ENCODE measurements at places on chromosomes 6 and 20.

- DNase-seq, result no peak
Observed at GRCh38 chr20:24544371-24544770, 74.9 kb downstream of the SYNDIG1 start.

GRCh38 chr20:55977690-55978459, 27.4 kb downstream of the CBLN4 start:
- DNase-seq, result no peak

DNA sequence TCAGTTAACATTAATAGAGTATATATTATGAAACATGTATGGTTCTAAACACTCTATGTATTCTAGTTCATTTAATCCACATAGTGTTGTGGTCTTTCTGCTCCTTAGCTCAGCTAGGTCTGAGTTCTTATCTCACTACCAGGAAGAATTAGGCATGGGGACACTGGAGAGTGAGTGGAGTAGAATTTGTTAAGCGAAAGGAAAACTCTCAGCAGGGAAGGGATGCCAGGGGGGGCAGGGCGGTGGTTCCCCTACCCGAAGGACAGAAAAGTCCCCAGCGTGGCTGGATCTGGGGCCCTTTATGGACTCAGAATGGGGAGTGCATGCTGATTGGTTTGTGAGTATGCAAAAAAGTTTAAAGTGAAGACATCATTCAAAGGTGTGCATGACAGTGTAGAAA, 727.5 kb downstream of the TBC1D32 start:
- no peak for DNase-seq

GRCh38 chr6:131636880-131637792, at the start of gene ENPP3:
Gene ENPP3 (plus strand): TSS chr6:131637302. CDS start chr6:131637385, 83 bp downstream.
- DNase-seq, result no peak

DNA sequence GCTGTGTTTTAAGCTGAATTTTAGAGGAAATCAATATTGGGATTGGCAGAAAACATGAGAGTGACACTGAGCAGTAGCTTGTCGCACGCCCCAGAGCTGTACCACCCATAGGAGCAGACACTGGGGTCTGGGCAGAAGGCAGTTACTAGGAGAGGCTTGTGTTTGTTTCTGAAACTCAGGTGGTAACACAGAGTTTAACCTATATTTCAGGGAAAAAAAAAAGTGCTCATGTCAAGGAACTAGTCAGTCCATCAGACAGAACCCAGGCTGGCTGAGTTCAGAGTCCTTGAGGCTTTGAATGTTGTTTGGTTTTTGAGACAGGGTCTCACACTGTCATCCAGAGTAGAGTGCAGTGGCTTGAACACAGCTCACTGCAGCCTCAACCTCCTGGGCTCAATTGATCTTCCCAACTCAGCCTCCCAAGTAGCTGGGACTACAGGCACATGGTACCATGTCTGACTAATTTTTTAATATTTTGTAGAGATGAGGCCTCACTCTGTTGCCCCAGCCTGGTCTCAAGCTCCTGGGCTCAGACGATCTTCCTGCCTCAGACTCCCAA, 6.6 kb downstream of the SLC22A1 start:
- no peak for DNase-seq

DNA sequence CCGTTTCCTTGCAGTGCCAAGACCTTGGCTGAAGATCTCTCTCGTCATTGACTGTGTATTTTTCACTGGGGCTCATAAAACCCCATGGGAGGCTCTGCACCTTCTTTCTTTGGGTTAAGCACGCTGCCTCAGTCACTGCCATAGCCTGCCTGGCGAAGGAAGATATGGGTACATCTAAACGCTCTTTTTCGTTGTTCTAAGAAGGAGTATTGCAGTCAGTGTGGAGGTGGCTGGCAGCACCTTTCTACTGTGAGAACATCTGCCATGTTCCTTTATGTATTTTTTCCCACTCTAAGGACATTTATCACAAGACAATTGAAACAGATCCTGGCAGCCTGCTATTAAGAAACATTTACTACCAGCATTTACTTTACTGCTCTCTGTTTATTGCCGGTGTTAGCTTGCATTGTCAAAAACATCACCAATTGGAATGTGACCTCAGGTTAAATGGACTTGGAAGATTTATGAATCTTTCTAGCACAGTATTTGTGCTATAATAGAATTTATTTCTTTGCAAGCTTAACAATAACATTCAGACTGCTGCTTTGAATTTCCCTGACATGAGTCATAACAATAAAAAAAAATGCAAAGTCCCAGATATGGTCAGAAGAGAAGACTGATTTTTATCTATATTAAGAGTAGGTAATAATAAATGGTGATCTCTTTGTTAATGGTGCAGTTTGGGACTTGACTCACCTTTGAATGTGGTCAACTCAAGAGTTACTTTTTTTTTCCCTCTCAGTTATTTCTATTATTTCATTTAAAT, 62.2 kb upstream of the CLDN20 start:
- no peak for DNase-seq

GRCh38 chr6:112202639-112203341, 51.6 kb downstream of the LAMA4 start:
- DNase-seq, result no peak

Data from D721Med (cell line).